ENCODE measurements at places on chromosomes 13 and 19. TPM values are rescaled to one million over a fixed set of nuclear protein-coding genes. Genes with fewer than 3 reads are reported as not detected.

- no peak for DNase-seq
Observed at GRCh38 chr13:73039201-73040108, 19.4 kb upstream of the KLF5 start.

GRCh38 chr13:93559718-93560117 is 333.1 kb downstream of the GPC6 start:
- DNase-seq: peak; percentile 84

GRCh38 chr13:91078093-91078679 is 269.3 kb upstream of the MIR17HG start:
- DNase-seq: no peak

DNA sequence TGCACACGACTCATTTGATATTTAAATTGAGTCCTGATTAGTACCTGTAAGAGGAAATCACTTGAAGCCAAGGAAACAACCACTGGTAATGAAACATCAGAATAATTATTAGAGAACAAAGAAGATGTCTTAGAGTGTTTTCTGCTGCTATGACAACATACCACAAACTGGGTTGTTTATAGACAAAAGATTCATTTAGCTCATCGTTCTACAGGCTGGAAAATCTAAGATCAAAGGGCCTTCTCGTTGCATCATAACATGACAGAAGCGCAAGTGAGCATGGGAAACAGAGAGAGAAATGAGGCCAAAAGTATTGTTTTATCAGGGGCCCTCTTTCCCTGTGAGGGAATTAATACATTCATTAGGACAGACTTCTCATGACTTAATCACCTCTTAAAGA is 1024.0 kb upstream of the PCDH9 start:
- DNase-seq: no peak

- DNase-seq: no peak
Observed at GRCh38 chr13:30816736-30817135, 81.4 kb downstream of the ALOX5AP start.

GRCh38 chr19:2790194-2790556 is 4.9 kb downstream of the THOP1 start:
- DNase-seq: no peak

GRCh38 chr19:6521718-6522646 is 8.8 kb upstream of the TNFSF9 start:
- DNase-seq: no peak

GRCh38 chr13:85771856-85772255 is 27.4 kb downstream of the SLITRK6 start:
- DNase-seq: peak; percentile 8

- DNase-seq: no peak
Observed at GRCh38 chr13:32354040-32354439, 38.7 kb downstream of the BRCA2 start.

GRCh38 chr13:41548910-41549309 is 91.6 kb downstream of the RGCC start:
- DNase-seq: no peak

- DNase-seq: no peak
Observed at GRCh38 chr13:109768176-109768575, 18.2 kb downstream of the IRS2 start.

- DNase-seq: no peak
Observed at GRCh38 chr19:48674216-48674809, 1.5 kb upstream of the NTN5 start.

DNA sequence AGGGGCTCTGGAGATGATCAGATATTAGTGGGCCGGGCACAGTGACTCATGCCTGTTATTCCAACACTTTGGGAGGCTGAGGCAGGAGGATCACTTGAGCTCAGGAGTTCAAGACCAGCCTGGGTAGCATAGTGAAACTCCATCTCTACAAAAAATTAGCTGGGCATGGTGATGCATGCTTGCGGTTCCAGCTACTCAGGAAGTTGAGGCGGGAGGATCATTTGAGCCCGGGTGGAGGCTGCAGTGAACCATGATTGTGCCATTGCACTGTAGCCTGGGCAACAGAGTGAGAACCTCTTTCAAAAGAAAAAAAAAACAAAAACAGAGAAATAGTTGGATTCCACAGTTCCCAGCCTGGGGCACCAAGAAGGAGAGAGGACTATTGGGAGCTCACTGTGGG is 17.9 kb upstream of the SHFL start:
- no peak for DNase-seq

DOCK6 gene
- polyA plus RNA-seq: 17.7 TPM

MIR17HG gene
- 0.77 TPM for polyA plus RNA-seq

NLRP7 gene
- not detected for polyA plus RNA-seq

All from IMR-90 (cell line).